ENCODE measurements at places on chromosomes 7 and 10.

GRCh38 chr7:5795752-5796475 is 14.5 kb upstream of the RNF216 start:
- no peak for DNase-seq

- peak; percentile 44 for DNase-seq
These were observed 149.9 kb downstream of the CPED1 start for GRCh38 chr7:121138262-121138933.

DNA sequence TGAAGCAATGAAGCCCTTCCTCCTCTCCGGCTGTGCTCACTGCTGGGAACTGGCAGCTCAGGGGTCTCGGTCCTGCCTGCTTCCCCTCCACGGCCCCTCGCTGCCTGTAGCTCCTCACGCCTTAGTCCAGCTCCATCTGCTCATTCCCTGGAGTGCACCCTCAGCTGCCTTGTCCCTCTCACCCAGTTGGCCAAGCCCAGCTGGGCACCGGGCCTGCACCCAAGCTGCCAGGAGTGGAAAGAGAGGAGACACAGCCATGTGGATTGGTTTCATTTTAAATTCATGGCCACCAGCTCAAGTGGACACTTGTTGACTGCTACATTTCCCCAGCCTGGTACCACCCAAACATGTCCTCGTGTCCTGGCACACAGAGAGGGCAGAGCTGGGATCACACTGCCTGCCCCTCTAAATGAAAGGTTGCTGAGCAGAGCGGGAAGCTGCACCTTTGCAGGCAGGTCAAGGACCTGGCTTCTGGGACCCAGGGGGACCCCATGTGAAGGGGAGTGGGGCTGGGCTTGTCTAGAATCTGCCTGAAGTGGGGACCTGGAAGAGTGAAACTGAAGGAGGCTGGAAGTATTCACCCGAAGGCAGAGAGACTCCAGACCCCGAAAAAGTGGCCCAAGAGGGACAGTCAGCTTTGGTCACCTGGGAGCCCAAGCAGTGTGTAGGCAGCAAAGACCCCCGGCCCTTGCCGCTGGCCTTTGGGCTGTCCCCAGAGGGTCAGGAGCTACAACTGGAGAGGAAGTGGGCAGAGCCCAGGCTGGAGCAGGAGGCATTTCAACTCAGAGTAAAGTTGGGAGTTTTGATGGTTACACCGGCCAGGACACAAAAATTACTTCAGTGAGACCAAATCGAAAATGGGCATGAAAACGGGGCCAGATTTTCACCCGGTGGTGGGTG is 15.0 kb upstream of the BNIP3 start:
- DNase-seq = no peak

DNA sequence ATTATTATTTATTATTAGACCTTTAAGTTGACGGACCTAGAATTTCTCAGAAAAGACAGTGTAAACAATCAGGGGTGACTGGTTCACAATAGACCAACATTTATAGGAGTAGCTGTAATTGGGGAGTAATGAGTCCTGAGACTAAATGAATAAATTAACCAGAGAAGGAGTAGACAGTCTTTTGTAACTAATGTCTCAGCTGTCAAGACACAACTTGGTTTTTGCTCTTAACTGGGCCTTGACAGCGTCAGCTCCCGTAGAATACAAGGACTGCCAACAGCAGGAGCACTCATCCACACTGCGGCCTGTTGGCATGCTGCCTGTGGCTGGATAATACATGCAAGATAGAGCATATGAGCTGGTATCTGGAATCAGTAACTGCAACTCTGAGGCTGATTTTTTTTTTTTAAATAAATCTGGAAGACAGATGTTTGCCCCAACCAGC is 123.9 kb downstream of the CACNA2D1 start:
- DNase-seq = no peak

- no peak for DNase-seq
These were observed 718.9 kb downstream of the LRMDA start for GRCh38 chr10:76150139-76150875.

DNA sequence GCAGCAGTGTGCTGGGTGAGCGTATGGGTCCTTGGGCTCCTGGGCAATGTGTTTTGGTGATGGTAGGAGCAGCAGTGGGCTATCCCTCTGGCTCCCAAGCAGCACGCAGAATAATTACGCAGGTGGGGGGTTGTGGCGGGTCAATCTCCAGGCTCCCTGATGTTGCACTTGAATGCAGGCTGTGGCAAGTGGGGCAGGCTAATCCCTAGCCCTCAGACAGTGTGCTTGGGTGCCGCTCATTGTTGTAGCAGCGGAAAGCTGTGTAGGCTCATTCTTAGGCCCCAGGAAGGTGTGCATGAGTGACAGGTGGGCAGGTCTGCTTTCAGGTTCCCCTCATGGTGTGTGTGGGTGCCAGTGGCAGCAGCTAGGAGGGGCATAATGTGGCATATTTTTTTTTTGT is 44.1 kb downstream of the LOXL4 start:
- DNase-seq = no peak

DNA sequence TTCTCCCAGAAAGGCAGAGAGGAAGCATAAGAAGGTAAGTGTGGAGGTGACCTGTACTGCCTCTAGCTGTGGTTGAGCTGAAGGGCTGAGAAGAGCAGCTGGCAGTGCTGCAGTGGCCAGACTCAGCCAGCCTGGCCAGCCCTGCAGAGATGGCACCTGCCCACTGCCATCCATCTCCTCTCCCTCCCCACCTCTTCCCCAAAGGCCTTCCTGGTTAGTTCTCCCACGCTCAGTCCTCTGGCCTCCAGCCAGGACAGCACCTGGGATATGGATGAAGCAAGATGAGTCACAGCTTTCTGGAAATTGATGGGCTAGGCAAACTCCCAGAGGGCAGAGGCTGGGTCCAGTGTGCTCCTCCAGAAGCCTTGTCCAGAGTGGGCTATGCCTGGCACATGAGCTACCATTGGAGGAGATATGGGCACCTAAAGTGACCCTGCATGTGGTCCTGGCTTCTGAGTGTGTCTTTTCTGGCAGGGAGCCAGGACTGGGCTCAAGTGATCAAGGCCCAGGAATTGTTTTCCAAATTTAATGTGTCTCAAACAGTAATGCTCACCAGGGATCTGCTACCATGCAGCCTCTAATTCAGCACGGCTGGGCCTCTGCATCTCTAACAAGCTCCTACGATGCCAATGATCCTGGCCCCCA is 81.0 kb upstream of the CACUL1 start:
- DNase-seq = no peak

DNA sequence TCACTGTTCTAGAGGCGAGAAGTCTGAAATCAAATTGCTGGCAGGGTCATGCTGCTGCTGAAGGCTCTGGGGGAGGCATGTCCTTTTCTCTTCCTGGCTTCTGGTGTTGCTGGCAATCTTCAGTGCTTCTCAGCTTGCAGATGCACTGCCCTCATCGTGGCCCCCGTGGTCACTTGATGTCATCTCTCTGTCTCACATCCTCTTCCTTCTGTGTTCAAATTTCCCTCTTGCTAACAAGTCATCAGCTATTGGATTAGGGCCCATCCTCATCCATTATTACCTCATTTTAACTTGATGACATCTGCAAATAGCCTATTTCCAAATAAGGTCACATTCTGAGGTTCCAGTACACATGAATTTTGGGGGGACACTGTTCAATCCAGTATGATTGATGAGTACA is 36.6 kb upstream of the SRGN start:
- no peak for DNase-seq

DNA sequence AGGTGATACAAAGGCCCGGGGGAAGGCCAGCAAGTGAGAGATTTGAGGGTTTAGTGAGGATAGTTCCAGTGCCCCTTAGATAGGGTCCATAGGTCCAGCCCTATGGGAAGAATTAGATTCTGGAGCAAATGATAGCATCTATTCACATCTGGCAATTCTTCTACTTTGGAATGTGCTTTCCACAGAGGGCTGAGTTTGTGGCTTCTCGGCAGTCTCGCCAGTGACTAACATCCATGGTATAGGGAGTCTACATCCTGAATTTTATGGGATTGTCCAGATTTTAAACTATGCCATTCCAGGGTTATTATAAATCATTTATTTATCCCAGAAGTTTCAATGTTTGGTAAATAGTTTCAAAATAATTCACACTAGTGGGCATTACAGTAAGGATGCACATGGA is 207.3 kb upstream of the ADO start:
- no peak for DNase-seq

GRCh38 chr7:140062528-140063299 is at the start of gene PARP12:
TSS of gene PARP12 (minus strand) at chr7:140062951. CDS start at chr7:140062847, 104 bp downstream.
- DNase-seq = peak; percentile 91

DNA sequence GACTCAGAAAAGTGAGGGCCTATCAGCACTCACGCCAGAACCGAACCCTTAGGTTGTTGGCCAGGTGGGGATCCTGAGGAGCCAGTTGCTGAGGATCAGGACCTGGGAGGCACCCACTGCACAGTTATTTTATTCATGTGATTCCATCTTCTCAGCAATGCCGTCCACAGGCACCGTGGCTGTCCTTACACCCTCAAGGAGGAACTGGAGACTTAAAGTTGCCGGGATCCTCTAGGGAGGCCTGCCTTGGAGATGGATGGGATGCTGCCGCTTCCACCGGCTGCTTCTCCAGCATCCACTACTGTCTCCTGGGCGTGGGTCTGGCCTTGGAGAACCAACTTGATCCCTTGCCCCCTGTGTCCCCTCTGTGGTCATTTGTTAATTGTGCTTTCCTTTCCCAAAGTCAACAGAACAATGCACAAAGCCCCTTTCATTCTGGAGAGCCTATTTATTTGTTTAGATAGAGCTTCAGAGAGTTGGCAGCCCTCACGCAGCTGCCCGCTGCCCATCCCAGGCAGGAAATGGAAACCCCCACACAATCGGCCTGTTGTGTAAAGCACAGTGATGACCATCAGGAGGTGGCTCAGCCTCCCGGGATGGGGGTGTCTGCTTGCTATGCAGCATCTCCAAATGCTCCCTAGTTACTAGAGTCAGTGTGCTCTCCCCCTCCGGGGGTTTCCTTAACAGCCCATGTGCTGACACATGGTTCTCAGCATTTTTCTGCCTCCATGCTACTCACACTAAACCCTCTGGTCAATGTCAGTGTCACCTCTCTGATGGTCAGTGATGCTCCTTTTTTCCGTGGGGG is 52.9 kb upstream of the IGFBP3 start:
- DNase-seq = no peak

Measured in DND-41 (cell line).